Mononuclear cell (primary cell): ENCODE measurements at places on chromosomes 4 and X. TPM values are rescaled to one million over a fixed set of nuclear protein-coding genes. Genes with fewer than 3 reads are reported as not detected.

DCAF8L2 gene
- total RNA-seq = 0.10 TPM

FGFBP2 gene
- total RNA-seq = 84.5 TPM

CFAP99 gene
- total RNA-seq = 0.10 TPM

NR3C2 gene
- 29.1 TPM for total RNA-seq

DIAPH2 gene
- 31.0 TPM for total RNA-seq

HNRNPH2 gene
- total RNA-seq = 75.5 TPM

BEX3 gene
- 38.6 TPM for total RNA-seq

F8A2 gene
- not detected for total RNA-seq

ADH4 gene
- total RNA-seq = not detected

DCAF12L1 gene
- total RNA-seq = not detected

SMIM31 gene
- total RNA-seq = not detected

CFI gene
- under 0.01 TPM for total RNA-seq

VCX3B gene
- not detected for total RNA-seq

IL2 gene
- total RNA-seq = 1.3 TPM

OSTC gene
- 54.5 TPM for total RNA-seq

SCML1 gene
- 35.2 TPM for total RNA-seq

MAGEA2 gene
- total RNA-seq = not detected

SLC10A4 gene
- total RNA-seq = not detected

CCNA2 gene
- 0.73 TPM for total RNA-seq

TMEM185A gene
- 5.5 TPM for total RNA-seq

POLN gene
- total RNA-seq = 1.4 TPM

PPP1R3F gene
- total RNA-seq = 3.6 TPM

DGKK gene
- 0.31 TPM for total RNA-seq

DIPK2B gene
- total RNA-seq = not detected

ITIH6 gene
- not detected for total RNA-seq

CYSLTR1 gene
- total RNA-seq = 15.8 TPM

BEX4 gene
- 38.4 TPM for total RNA-seq

ATP1B4 gene
- total RNA-seq = not detected

AKAP14 gene
- total RNA-seq = not detected

CT45A1 gene
- not detected for total RNA-seq

PABPC5 gene
- total RNA-seq = not detected

NUP62CL gene
- total RNA-seq = 2.3 TPM

CHRNA9 gene
- total RNA-seq = 0.42 TPM

PLAC1 gene
- total RNA-seq = not detected

FHDC1 gene
- under 0.01 TPM for total RNA-seq

EFHC2 gene
- total RNA-seq = 6.1 TPM

C1QTNF7 gene
- total RNA-seq = 0.10 TPM

CCKAR gene
- not detected for total RNA-seq

PAGE1 gene
- not detected for total RNA-seq

EDA gene
- total RNA-seq = 9.1 TPM

ASMTL gene
- 12.7 TPM for total RNA-seq

MEPE gene
- 0.21 TPM for total RNA-seq

CABS1 gene
- total RNA-seq = not detected

WAS gene
- 64.3 TPM for total RNA-seq

POF1B gene
- 0.21 TPM for total RNA-seq

HDX gene
- 3.4 TPM for total RNA-seq
